ENCODE measurements at places on chromosomes 1 and 21.

DNA sequence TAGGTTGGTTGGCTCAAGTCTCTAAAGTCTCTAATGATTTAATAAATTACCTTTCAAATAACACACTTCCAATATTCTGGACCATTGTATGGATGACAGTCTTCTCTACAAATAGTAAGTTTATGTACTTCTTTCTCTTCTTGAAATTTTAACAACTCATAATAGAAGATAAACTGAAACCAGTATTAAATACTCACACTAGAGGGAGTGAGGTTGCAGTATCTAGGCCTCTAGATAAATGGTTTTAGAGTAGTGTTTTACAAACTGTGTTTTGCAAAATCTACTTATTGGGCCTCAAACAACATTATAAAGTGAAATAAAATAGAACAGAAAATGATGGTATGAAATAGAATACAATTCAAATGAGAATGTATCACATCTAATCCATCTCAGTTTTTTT lies 479.9 kb upstream of the BRINP3 start:
- no peak for DNase-seq

DNA sequence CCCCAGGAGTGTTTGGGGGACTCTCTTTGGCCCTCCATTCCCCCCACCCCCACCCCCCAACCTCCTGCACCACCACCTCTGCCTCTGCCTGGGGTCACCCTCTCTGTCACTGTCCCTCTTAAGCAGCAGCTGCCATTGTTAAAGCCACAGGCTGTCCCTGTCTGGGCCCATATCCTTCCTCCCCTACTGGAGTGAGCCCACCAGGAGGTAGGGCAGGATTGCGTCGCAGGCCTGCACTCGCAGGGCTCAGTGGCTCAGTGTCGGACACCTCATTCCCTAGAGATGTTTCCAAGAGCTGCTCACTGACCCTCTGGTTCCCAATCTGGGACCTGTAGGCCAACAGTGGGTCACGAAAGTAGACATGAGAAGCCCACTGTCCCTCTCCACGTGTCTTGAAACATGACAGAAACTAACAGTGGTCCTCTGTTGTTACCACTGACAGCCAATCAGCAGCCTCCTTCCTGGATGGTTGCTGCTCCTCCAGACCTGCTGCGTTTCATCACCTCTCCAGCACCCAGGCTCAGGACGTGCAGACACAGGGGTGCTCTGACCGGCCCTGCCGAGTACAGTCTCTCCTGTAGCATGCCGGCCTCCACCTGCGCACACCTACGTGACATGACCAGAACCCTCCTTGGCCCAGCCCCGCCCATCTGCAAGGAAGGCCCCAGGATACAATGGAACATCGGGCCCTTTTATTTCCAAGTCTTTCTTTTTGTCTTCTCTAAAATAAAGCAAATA lies 7.7 kb downstream of the PRDM15 start:
- DNase-seq, result no peak

GRCh38 chr1:195933835-195934234 lies 674.4 kb downstream of the KCNT2 start:
- no peak for DNase-seq

DNA sequence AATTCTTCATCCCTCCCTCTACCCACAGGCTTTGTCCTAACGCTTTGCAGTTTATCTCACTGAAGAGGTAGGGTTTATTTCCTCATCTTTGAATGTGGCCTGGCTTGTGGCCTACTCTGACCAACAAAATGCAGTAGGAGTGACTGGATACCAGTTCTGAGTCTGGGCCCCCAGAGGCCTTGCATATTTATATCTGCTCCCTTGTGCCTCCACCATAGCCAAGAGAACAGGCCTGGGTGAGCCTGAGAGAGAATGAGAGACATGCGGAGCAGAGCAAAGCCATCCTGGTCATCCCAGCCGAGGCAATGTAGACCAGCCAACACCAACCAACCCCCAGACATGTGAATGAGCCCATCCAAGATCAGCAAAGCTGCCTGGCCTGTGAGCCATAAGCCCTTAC lies 30.3 kb downstream of the SMIM12 start:
- DNase-seq, result no peak

- DNase-seq, result no peak
These were observed 373.1 kb upstream of the USP24 start for GRCh38 chr1:55588309-55588708.
